Heart left ventricle (tissue), 16 donors: ENCODE measurements at places on chromosomes 6 and 20. TPM values are rescaled to one million over a fixed set of nuclear protein-coding genes. Genes with fewer than 3 reads are reported as not detected.

- DNase-seq = no peak
These were observed 161.0 kb downstream of the ASCC3 start for GRCh38 chr6:100719883-100720682.

- DNase-seq = no peak
These were observed 195.9 kb upstream of the SULF2 start for GRCh38 chr20:47981222-47981621.

Gene KHDC1L
- total RNA-seq = not detected

Gene ADGB
- total RNA-seq = not detected

DNA sequence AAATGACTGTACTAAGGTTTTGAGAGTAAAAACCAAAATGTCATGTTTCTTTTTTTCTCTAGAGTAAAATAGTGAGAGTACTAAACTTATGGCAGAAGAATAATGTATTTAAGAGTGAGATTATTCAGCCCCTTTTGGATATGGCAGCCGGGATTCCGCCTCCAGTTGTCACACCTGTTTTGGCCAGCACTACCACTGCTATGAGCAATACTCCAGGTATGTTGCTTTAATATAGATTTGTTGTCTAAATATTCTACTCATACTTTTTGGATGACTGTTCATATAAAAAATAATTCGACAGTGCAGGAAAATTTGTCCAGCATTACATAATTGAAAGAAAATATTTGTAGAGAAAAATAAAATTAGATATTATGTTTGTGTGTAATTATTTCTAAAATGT is 59.5 kb downstream of the SCAF8 start:
- DNase-seq = no peak

Gene MYBL2
- 0.17 TPM for total RNA-seq

- no peak for DNase-seq
These were observed 294.7 kb downstream of the FOXC1 start for GRCh38 chr6:1904466-1904799.
